Anterior cingulate cortex (tissue), 58 donors: ENCODE measurements at places on chromosomes 7 and 10.

GRCh38 chr7:254337-255037 lies 35.5 kb upstream of the FOXL3 start:
- no peak for DNase-seq

DNA sequence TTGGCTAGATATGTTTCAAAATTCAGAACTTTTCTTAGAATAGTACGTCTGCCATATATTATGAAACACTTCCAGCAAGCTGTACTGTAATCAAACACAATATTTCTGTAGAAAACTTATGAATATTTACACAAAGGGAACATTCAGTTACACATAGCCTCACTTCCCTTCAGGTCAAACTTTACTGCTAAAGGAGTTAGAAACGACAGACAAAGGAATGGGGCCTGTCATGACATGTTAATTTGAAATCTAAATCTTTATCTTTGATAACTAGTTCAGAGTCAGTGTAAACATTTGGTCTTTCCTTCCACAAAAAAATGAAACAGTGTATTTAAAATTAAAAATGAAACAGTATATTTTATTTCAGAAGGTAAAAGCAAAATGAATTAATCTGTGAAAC lies 1.0 kb upstream of the CROT start:
- no peak for DNase-seq

DNA sequence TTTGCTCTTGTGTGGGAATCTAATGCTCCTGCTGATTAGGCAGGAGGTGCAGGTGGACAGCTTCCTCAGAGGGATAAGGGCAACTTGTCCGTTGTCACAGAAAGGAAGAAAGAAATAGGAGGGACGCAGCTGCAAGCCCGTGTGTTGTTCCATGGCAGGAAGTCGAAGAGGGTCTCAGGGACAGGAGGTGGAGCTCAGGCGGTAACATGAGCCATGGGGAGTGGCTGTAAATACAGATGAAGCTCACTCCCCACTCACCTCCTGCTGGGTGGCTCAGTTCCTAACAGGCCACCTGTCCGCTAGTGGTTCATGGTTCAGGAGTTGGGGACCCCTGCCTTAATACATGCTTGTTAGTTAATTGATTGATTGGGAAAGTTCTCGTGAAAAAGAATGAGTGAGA lies 101.7 kb upstream of the SFMBT2 start:
- no peak for DNase-seq

- no peak for DNase-seq
These were observed 1.9 kb downstream of the DKK1 start for GRCh38 chr10:52316001-52316400.

DNA sequence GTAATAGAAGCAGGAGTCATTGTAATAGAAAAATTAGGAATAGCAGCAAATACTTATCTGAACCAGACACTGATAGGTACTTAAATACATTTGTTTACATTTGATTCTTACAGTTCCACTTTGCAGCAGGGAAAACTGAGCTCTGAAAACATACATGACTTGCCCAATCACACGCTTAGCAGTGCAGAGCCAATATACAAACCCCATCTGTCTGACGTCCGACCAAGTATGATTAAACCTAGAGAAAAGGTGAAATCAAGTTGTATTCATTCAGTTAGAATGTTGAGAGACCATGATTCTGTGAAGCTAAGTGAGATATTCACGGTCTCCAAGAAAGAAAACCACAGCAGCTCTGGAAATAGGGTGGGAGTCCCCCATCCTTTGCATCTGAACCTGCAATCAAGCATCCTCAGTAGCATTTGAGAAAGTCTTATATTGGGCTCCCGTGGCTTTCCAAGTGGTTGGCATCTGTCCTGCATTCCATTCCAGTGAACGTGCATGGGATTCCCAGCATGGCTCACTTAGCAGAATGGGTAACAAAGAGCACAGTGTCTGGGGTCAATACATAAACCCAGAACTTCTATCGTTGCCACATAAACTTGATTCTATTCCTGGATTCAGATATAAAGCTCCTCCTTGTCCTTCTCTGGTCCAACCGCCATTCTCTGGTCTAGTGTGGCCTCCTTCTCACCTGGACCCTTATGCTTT lies 148.7 kb upstream of the RSU1 start:
- no peak for DNase-seq

DNA sequence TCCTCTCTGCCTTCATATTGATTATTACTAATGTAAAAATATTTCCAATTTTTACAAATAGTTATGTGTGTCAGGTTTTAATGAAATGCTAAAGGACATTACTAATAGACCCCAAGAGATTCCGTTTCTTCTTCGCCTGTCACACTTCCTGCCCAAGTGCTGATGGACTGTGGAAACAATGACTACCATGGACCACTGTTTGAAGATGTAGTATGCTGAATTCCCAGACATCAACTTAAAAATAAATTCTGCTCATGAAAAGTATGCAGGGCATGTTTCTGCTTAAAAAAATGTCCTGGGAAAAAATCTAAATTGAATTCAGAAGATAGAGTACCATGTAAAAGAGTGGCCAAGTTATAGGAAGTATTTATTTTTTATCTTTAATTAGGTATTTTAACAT lies 52.1 kb downstream of the ST7 start:
- DNase-seq = no peak

GRCh38 chr7:26694713-26695112 lies 169.7 kb downstream of the SKAP2 start:
- DNase-seq = no peak

DNA sequence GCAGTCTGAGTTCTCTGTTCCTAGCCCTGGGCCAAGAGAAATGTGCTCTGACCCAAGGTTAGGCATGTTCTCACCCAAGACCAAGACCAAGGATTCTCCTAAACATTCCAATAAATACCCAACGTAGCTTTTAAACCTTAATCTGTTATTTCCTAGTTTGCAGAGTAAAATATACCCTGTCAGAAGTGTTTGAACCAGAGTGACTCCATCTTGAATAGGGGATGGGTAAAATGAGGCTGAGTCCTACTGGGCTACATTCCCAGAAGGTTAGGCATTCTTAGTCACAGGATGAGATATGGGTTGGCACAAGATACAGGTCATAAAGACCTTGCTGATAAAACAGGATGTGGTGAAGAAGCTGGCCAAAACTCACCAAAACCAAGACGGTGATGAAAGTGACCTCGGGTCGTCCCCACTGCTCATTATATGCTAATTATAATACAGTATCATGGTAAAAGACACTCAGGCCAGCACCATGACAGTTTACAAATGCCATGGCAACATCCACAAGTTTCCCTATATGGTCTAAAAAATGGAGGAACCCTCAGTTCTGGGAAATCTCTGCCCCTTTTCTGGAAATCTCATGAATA lies 27.7 kb downstream of the PLXNA4 start:
- no peak for DNase-seq

GRCh38 chr10:33139181-33139646 lies 181.2 kb upstream of the ITGB1 start:
- DNase-seq = no peak

DNA sequence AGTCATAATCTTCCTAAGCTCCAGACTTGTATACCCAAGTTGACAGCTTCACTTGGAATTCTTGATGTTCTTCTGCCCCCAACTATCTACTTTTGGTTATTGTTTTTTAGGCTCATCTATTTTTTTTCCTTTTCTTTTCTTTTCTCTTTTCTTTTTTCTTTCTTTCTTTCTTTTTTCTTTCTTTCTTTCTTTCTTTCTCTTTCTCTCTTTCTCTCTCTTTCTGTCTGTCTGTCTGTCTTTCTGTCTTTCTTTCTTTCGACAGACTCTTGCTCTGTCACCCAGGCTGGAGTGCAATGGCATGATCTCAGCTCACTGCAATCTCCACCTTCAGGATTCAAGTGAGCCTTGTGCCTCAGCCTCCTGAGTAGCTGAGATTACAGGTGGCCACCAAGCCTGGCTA lies 36.5 kb downstream of the KMT2E start:
- DNase-seq = no peak

GRCh38 chr7:158957921-158958491 lies 101.6 kb downstream of the DYNC2I1 start:
- DNase-seq = no peak

GRCh38 chr7:33936503-33936902 lies 31.2 kb downstream of the BMPER start:
- DNase-seq = no peak

DNA sequence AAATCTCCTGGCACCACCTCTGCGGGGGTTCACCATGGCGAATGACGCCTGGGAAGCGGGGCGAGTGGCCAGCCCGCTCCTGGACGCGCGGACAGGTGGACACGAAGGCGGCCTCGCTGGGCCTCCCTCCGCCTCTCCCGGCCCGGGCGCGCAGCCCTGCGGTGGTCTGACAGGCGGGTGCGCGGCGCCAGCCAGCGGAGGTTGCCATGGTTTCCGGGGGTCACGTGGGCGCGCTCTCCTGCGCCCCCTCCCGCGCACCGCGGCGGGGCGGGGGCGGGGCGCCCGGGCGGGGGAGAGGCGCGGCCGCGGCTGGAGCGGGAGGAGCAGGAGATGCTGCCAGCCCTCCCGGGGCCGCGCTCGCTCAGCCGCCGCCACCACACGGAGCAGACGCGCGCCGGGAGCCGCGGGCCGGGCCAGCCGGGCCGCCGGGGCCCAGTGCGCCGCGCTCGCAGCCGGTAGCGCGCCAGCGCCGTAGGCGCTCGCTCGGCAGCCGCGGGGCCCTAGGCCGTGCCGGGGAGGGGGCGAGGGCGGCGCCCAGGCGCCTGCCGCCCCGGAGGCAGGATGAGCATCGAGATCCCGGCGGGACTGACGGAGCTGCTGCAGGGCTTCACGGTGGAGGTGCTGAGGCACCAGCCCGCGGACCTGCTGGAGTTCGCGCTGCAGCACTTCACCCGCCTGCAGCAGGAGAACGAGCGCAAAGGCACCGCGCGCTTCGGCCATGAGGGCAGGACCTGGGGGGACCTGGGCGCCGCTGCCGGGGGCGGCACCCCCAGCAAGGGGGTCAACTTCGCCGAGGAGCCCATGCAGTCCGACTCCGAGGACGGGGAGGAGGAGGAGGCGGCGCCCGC lies at the start of gene PRKAR2B:
Gene PRKAR2B (plus strand): TSS at position 359 of the 848 bp plus-strand sequence. CDS start 203 bp downstream, at position 562.
- DNase-seq = peak; percentile 75

DNA sequence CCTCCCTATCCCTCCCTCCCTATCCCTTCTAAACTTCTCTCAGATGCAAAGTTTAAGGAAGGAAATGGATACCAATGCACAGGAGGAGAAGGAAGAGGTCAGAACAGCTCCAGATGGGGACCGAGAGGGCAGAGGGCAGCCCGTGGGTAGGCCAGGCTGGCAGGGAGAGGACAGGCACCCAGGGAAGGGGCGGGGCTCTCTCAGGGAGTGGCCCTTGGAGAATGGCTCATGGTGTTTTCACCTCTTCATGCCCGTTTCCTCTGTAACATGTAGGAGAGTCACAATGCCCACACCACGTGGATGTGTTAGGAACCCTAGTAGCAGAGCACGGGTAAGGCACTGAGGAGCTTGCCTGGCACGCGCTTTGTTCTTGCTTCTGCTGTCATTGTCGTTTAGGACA lies 264.5 kb downstream of the CELF2 start:
- no peak for DNase-seq

- no peak for DNase-seq
These were observed 282.1 kb downstream of the CXCL12 start for GRCh38 chr10:44102726-44103255.

DNA sequence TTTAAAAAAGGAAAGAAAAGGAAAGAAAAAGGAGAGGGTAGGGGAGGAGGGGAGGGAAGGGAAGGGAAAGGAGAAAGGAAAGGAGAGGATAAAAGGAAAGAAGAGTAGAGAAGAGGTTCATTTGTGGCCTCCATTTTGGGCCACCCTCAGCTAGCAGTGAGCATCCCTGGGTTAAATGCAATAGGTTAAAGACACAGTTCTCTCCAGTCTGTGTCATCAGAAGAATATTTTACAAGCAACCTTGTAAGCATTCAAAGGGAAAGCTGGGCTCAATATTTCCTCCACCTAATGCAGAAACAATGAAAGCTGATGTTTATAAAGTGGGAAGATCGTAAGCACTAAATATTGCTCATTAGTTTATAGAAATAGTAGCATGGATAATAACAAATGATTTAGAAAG lies 219.1 kb upstream of the PITRM1 start:
- DNase-seq = no peak

DNA sequence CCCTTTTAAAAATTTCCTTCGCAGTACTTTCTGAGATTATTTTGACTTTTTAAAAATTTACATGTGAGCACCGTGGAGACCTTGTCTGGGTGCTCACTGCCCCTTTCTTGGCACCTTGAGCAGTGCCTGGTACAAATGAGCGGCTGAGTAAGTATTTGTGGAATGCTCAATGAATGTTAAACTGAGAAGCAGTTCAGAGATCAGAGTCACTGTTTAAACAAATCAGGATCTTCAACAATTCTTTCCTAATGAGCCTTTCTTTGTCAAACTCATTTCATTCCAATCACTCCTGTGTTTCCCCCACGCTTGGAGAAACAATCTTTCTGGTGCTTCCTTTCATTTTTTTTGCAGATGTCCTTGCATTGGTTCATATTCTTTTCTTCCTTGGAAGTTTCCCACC lies 611.3 kb upstream of the GALNT17 start:
- DNase-seq = no peak

DNA sequence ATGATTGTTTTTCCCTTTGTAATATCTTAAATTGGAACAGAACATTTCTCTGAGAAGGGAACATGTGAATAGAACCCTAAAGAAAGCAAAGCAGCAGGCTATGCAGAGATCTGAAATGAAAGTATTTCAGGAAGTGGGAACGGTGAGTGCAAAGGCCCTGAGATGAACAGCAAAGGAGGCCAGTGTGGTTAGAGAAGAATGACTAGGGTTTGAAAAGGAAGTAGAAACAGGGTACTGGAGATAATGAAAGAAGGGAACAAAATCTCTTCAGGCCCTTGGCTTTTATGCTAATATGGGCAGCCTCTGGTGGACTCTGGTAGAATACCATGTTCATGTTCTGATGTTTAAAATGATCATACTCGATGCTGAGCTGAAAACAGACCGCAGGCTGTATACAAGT lies 22.2 kb downstream of the ARHGAP21 start:
- no peak for DNase-seq

DNA sequence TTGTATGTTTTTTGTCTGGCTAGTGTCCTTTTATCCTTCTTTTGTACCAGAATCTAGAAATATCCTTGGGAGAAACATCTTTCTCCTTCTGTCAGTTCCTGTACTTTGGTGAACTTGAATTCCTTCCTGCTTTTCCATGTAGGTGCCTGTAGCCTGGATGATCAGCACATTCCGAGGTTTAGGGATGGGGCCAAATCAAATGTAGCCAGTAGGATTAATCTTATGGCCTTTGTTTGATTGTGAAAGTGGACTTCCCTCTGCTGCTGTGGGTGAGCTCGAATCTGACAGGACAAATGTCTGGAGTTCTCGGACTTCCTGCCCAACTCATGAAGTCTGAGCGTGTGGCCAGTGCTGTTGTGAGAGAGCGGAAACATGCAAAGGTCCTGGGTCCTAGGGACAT lies 33.2 kb upstream of the NAMPT start:
- DNase-seq = no peak

GRCh38 chr7:19116121-19117090 lies 1.0 kb downstream of the TWIST1 start:
- DNase-seq = no peak

DNA sequence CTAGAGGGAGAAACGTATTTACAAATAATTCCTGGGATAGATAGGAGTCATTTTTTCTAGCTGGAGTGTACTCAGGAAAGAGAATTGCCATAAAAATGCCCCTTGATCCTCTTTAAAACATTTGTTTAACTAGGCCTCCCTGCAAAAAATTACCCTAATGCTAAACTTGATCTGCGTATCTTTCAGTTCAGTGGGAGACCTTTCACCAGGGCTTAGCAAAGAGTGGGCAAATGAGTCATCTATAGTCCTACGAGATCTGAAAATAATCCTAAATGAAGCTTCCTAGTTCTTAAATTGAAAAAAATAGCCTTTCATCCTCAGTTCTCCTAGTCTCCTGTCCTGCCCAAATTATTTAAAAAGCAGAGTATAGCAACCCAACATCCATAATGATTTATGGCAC lies 198.6 kb upstream of the FRMD4A start:
- DNase-seq = no peak

GRCh38 chr10:20100171-20100570 lies 283.9 kb downstream of the PLXDC2 start:
- no peak for DNase-seq
